ENCODE measurements at places on chromosomes 16 and 17.

GRCh38 chr16:17347624-17348023, 123.1 kb downstream of the XYLT1 start:
- no peak for DNase-seq

DNA sequence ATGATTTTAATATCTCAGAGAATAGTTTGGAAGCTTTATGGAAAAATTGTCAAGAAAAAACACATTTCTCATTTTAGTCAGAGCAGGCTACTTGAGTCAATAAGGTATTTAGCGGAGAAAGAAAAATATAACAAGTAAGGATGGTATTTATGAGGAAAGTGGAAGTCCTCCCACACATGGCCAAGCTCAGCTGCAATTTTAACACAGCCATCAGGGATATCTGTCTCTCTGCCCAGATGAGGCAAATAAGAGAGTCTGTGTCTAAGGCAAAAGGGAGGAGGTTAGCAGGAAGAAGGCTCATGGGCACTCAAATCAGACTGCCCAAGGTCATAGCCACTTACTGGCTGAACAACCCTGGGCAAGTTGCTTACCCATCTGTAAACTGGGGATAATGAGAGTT, 5.2 kb upstream of the CMTM2 start:
- DNase-seq: no peak

DNA sequence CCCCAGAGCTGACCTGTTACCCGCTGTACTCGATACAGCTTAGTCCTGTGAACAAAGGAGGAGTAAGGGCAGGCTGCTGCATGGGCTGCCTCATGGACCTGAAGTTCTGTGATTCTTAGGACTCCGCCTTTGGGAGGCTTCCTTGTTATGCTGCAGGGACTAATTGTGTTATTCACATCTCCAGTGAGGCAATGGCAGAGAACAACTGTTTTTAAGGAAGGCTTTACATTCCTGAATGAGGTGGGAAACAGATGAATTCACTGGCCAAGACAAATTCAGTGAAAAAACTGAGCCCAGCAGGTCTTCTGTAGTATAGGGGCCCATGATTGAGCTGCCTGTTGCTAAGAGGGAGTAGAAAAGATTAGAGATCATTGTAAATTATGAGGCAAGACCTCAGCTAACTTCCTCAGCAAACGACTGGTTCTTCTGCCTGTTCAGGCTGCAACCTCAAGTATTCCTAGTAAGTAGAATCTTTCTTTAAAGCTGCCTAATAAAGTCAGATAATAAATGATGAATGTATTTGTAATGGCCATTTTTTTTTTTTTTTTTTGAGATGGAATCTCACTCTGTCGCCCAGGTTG, 26.3 kb downstream of the ADORA2B start:
- no peak for DNase-seq

GRCh38 chr16:61817583-61818278, 218.5 kb downstream of the CDH8 start:
- no peak for DNase-seq

- peak; percentile 38 for DNase-seq
Measured at GRCh38 chr17:71224824-71225575, 895.8 kb upstream of the SOX9 start.

DNA sequence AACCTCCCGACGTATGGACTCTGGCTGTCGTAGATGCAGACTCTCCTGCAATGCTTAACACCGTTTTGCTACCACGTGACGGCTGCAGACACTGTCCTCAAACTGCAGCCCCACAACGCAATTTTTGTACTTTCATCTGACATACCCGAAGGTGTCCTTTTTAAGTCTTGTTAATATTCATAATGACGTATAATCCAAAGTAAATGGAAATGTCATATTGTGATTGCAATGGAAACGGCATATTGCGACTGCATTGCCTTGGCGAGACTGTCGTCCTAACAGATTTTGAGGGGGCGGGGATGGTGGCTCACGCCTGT, 79.3 kb upstream of the TBC1D3K start:
- no peak for DNase-seq

GRCh38 chr17:38731526-38732294, 1.6 kb downstream of the CISD3 start:
- DNase-seq: no peak

- no peak for DNase-seq
Measured at GRCh38 chr16:53131050-53131362, 76.2 kb downstream of the CHD9 start.

DNA sequence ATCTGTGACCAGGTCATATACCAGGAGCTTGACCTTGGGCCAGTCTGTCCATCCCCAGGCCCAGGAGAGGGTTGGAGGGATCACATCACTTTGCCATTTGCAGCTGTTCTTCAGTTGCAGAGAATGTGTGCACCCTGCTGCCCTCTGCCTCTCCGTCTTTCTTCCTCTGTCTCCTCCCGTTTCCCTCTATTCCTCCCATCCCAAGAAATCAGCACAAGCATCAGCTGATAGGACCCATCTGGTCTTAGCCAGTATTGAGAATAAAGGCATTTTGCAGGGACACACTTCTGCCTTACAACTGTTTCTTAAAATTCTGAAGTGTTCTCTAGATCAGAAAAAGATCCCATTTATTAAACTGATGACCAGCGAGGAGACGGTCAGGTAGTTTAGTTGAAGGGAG, 368.7 kb downstream of the CPPED1 start:
- no peak for DNase-seq
